ENCODE measurements at places on chromosomes 11 and 22.

- DNase-seq = no peak
These were observed 10.1 kb upstream of the NAALAD2 start for GRCh38 chr11:90124371-90124770.

GRCh38 chr22:50190941-50191741 is 5.4 kb downstream of the TRABD start:
- DNase-seq = no peak

DNA sequence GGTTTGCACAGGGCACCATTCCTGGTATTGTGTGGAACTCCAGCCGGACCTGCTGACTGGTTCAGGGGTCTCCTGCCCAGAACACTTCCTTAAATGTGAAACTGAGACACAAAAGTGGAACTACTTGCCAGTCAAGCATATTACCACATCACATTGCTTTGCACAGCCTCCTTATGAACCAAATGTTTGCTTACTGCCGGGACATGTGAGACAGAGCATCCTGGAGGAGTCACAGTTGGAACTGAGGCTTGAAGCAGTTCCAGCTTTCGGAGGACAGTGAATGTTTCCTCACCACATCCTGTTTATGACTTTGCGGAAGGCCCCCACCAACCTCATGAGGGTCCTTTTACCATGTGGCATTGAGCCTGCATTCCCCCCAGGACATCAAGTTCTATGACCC is 105.8 kb upstream of the ARHGAP42 start:
- no peak for DNase-seq

DNA sequence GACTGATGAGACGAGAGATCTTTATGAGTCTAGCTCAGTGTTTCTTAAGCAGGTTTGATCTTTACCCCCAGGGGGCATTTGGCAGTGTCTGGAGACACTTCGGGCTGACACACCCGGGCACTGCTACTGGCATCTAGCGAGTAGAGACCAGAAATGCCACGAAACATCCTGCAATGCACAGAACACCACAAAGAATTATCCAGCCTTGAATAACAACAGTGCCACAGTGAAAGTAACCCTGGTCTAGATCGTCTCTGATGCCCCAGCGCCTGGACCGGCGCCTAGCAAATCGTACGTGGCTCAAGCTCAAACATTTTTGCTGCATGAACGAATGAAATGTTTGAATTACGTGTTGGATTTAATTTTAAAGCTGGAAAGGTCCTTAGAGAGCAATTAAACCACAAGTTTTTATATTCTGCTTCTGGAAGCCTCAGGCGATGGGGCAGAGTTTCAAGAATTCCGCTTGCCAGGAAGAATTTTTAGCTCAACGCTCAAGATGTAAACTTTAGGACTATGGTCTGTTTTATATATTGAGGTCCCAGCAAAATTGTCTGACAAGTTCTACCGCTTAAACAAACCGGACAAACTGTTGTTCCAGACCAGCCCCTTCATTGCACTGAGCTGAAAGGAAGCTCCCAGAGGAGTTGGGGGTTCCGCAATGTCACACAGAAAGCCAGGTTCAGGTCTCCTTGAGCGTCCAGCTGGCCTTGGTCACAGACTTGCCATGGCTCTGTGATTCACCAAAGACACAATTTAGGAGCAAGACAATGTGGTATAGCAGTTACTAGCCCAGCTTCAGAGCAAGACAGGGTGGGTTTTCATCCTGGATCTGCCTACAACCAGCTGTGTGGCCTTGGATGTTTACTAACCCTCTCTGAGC is 44.2 kb upstream of the SMTN start:
- no peak for DNase-seq

DNA sequence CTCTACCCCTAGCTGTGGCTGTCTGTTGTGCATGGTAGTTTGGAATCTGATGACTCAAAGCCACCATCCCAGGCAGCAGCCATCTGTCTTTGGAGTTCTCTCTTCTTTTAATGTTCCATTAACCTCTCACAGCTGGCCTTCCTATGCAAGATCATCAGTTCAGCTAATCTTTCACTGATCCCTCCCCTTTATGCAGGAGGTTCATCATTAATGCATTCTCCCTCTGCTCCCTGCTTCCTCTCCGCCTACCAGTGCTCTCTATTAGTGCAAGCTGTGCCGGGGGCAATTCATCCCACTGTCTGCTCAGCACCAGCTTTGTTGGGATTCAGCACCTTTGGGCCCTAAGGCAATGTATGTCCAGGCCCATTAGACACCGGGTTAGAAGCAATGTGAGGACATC is 413.0 kb upstream of the LRRC4C start:
- no peak for DNase-seq

DNA sequence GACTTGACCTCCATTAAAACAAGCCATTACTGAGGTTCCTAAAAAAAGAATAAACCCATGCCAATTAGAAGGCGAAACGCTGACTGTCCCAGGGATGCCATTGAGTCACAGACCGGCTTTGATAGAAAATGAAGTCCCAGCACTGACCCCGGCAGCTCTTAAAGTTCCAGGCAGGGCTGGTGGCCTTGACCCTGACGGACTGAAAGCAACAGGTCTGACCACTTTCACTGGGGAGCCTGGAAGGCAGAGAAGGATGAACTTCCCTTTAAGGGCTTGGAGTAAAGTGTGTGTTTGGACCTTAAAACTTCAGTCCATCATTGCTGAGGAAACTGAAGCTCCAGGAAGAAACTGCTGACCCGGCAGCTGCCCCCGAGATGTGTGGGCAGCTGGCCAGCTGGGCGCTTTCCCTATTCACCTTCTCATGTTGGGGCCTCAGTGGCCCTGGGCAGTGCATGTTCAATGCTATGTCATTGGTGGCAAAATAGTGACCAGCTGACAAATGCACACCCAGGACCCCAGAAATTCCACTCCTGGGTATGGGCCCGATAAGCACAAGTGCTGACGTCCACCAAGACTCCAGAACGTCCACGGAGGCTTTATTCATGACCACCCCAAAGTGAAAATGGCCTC is 18.9 kb upstream of the EFCAB6 start:
- DNase-seq = no peak

DNA sequence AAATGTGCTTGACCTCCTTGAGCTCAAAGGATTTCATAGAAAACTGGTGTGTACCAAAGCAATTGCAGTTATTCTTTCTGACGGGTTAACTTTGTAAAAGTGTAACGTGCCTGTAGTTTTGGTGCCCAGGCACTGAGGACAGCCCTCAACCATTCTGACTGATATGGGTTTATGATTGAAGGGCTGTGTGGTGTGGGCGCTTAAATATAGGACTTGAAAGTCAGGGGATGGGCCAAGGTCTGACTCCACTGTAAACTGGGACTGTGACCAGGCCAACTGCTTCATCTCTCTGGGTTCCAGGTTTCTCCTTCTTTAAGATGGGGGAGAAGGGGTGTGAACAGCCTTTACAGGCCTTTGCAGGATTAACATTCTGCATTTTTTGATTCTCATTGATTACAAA is 191.1 kb upstream of the ARHGAP20 start:
- no peak for DNase-seq

- no peak for DNase-seq
These were observed 563.1 kb upstream of the LUZP2 start for GRCh38 chr11:23933721-23934120.

- no peak for DNase-seq
These were observed 4.2 kb downstream of the MMP1 start for GRCh38 chr11:102793677-102794290.

- no peak for DNase-seq
These were observed 24.6 kb downstream of the LRFN4 start for GRCh38 chr11:66881451-66881835.

DNA sequence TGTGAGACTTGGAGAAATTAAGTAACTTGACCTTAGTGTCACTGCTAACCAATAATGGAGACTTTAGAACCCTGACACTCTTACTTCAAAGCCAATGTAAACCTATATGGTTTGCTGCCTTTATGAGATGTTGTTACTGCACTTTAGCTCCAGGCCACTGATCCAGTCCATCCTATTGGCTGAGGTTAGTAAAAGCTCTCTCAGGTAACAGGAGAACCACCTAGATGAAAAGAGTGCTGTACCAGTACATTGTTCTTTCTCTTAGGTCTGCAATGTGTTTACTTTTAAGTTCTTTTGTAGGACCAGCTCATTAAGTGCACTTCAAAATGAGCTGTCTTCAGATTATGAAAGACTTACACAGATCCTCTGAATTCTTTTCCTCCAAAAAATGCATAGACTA is 994.0 kb upstream of the FAT3 start:
- DNase-seq = no peak

GRCh38 chr11:67355794-67356386 is 2.5 kb upstream of the POLD4 start:
- no peak for DNase-seq

- no peak for DNase-seq
These were observed 170.8 kb downstream of the TBC1D22A start for GRCh38 chr22:46933040-46933930.

GRCh38 chr11:101254037-101254436 is 124.4 kb upstream of the PGR start:
- DNase-seq = no peak

GRCh38 chr11:29395555-29396072 is 621.2 kb downstream of the KCNA4 start:
- DNase-seq = no peak

DNA sequence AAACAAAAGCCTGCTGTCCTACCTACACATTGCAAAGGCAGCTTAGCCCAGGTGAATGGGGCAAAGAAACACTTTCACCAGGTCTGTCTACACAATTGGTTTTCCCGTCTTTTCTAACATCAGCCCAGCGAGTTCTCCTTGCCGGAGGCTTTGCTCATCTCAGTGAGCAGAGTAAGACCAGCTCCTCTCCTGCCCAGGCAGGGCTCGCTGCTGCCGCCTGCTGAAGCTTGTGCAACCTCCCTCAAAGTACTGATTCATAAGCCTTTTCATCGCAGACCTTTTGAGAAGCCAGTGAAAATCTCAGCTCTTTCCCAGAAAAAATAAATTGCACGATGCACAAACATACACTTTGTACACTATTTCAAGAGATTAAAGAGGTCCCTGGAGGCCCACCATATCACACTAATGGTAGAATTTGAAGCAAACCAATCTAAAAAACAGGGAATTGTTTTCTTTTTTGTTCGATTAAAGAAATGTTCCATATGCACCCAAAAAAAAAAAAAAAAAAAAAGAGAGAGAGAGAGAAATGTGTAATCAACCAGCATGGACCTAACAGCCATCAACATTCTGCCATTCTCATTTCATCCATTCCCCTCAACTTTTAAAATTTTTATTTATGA is 328.1 kb upstream of the MPPED2 start:
- peak; percentile 47 for DNase-seq

GRCh38 chr11:68959465-68960293 is 21.1 kb downstream of the MRGPRD start:
- no peak for DNase-seq

DNA sequence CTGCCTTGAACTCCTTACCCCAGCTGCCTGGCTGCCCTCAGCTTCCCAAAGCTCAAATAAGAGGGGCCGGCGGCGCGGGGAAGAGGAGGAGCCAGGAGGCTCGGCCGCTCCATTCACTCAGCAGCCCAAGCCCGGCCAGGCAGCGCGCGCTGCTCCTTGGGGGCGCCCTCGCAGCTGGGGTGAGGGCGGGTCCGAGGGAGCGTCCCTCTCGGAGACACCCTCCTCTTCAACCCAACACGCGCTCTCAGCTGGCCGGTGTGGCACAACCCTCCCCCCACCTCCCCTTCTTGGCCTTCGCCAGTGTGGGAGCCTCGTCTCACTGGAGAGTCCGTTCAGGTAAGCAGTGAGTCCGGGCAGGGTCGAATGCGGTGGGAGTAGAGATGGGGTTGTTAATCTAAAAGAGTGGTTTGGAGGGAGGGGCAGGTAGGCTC is at the start of gene WT1:
Gene WT1 (minus strand): TSS at position 29 of the 431 bp plus-strand sequence.
- DNase-seq = no peak

- DNase-seq = no peak
These were observed 63.8 kb upstream of the PRSS23 start for GRCh38 chr11:86736291-86737143.

DNA sequence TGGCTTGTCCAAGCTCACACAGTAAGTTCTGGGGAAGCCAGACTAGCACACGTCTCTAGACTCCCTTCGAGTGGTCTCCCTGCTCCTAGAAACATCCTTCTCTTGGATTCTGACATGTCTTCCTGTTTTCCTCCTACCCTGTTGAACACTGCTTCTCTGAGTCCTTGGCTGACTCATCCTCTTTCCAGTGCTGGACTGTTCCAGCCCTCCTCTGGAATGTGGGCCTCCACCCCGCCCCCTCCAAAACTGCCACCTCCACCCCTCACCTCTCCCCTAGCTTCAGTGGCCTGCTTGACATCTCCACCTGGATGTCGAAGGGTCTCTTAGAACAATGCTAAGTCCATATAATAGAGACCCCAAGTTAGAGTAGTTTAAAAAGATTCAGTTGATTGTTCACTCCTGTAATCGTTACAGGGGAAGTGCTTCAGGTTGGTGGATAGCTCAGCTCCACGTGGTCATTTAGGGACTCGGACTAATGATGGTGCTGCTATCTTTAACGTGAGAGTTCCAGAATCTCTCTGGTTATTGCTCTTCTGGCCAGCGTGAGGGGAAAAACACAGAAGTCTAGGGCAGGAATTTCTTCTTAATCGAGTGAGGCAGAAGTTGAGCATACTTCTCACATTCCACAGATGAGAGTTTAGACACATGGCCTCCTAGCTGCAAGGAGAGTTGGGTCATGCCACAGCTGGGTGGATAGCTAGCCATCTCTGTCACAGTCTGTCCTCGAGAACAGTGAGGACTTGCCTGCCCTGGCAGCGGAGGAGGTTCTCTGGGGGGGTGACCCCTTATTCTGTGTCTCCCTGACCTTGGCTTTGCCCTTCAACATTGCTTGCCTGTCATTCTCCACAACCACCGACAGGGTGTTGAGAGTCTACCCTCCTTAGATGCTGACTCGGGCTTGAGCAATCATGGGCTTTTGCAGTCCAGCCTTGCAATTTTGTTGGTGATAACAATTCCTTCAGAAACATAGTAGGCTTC is 4.7 kb upstream of the C11orf96 start:
- no peak for DNase-seq

GRCh38 chr22:18057568-18058209 is 20.1 kb upstream of the PEX26 start:
- DNase-seq = no peak

- DNase-seq = no peak
These were observed 839 bp downstream of the LRRN4CL start for GRCh38 chr11:62688491-62688890.

GRCh38 chr22:28231441-28231840 is 312.4 kb upstream of the PITPNB start:
- peak; percentile 17 for DNase-seq

- DNase-seq = no peak
These were observed 5.9 kb upstream of the IFITM3 start for GRCh38 chr11:326592-326841.

GRCh38 chr22:37229805-37230672 is 14.0 kb downstream of the RAC2 start:
- no peak for DNase-seq

- DNase-seq = no peak
These were observed 7.8 kb downstream of the CLMP start for GRCh38 chr11:123187248-123187647.

GRCh38 chr11:26839911-26840698 is 118.2 kb upstream of the SLC5A12 start:
- DNase-seq = no peak

Data from iPS DF 19.7 (cell line).